Suprapubic skin (tissue), 4 donors: ENCODE measurements at places on chromosomes 7 and 10.

DNA sequence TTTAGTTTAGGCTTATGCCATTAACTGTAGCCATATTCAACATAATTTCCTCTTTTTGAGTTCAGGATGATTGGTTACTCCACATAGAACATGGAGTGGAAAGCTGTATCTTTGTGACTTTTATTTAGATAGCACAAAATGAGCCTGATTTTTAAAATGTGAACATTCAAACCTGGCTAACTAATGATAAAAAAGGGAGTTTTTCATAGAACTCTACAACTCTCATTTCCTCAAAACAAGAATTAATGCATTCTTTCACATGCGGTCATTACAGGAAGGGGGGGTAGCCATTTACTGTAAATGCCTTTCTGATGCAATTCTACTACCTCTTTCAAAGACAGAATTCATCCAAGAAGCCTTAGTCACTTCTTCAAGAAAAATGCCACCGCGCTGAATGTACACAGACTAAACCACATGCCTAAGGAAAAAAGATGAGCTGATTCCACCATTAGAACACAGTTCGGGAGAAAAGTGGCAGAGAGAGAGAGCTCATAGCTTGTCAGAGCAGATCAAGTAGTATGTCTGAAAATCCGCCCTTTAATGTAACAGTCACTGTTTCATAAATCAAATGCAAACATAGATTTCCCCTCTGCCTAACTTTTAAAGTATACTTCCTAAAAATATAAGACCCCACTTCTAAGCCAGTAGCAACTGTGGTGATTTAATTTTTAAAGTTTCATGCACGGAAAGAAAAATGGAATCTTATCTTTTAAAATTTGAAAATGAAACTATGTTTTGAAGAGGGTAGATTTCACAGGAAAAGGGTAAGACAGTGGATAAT is 226.4 kb upstream of the KLF14 start:
- DNase-seq: no peak

DNA sequence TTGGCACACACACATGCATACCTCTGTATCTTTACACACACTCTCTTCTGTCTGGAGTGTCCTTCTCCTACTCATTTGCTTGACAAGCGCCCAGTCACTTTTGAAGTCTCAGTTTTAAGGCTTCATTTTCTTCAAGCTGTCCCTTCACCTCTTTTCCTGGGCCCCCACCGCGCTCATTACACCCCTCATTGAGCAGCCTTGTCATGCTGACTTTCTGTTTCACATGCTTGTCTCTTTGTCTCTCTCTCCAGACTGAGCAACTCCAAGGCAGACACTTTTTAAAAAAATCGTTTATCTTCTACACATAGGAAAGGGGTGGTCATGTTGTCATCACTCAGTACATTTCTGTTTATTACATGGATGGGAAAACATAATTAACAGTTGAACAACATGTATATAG is 225.2 kb upstream of the FZD1 start:
- H3K4me1 ChIP-seq: no peaks in the 10 kb centered on the region
- no peak for DNase-seq
- no peaks in the 10 kb centered on the region for H3K27me3 ChIP-seq
- H3K4me3 ChIP-seq: no peak overlapping the region
- no peak overlapping the region for H3K27ac ChIP-seq

DNA sequence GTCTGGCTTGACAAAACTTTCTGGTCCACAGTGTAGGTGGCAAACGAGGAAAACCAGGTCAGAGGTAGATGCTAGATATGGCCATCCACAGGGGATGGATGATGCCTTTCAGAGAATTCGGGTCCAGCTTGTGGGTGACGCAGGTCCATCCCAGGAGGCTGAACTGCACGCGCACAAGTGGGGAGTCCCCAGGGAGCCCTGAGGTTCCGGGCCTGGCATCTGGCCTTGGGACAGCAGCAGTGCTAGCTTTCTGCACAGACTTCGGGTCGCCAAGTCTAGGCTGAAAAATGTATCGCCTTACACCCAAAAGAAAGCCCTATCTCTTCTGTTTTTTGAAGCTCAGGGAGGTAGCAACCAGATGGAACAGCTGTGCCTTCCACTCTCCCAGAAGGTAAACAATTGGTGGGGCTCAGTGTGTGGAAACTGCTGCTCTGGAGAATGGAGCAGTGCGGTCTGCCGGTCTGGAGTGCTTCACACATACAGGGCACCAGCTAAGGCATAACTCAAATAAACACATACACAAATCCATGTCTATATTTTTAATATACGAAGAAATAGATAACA is 119.3 kb upstream of the ACBD5 start:
- no peak overlapping the region for H3K27ac ChIP-seq
- H3K4me3 ChIP-seq: no peak overlapping the region
- no peaks in the 10 kb centered on the region for H3K36me3 ChIP-seq
- no peaks in the 10 kb centered on the region for H3K27me3 ChIP-seq

DNA sequence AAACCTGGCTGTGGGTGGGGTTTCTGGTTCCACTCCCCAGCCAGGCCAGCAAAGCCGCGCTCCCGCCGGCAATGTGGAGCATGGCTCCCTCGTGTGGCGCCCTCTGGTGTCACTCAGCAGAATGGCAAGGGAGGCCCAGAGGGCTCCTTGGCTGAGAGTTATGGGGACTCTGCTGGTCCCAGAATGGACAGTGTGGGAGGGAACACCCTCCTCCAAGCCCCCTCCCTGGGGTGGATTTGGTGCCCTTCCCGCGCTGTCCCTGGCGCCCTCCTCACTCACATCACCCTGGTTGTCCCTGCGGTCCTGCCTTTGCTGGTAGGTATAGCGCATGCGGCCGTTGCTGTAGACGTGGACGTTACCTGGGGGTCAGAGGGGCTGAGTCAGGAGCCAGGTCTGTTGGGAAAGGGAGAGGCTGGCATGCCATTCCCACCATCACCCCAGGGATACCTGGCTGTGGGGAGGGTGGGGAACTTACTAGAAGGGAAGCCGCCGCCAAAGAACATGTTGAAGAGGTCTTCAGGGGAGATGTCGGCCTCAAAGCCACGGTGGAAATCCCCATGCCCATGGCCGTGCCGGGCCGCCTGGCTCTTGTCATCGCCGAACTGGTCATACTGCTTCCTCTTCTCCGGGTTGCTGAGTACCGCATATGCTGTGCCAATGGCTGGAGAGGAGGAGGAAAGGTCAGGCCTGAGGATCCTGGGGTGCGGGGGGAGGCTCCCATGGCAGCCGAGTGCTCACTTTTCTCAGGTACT is 14.0 kb downstream of the DNAJB12 start:
- no peak for DNase-seq
- H3K27me3 ChIP-seq: no peaks in the 10 kb centered on the region
- no peak overlapping the region for H3K4me3 ChIP-seq
- H3K36me3 ChIP-seq: peaks cover 80% of the 10 kb centered on the region
- H3K4me1 ChIP-seq: peaks cover 29% of the 10 kb centered on the region

GRCh38 chr10:99743841-99744240 is 11.8 kb downstream of the CUTC start:
- no peak overlapping the region for H3K4me3 ChIP-seq

DNA sequence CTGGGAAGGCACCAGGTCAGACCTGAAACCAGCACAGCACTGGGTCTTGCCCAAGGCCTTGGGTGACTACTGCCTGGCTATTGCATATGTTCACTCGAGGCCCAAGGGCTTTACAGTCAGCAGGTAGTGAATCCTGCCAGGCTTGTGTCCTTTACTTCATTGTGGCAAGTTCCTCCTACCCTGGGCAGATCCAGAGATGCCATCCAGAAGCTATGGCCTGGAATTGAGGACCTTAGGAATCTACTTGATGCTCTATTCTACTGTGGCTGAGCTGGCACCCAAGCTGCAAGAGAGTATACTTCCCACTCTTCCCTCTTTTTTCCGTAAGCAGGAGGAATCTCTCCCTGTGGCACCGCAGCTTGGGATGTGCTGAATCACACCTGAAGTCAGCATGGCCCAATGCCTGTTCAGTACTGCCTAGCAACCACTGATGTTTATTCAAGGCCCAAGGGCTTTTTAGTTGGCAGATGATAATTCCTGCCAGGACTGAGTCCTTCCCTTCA is 246.7 kb upstream of the CTBP2 start:
- no peak for DNase-seq
- no peak overlapping the region for H3K27ac ChIP-seq
- no peak overlapping the region for H3K4me3 ChIP-seq

DNA sequence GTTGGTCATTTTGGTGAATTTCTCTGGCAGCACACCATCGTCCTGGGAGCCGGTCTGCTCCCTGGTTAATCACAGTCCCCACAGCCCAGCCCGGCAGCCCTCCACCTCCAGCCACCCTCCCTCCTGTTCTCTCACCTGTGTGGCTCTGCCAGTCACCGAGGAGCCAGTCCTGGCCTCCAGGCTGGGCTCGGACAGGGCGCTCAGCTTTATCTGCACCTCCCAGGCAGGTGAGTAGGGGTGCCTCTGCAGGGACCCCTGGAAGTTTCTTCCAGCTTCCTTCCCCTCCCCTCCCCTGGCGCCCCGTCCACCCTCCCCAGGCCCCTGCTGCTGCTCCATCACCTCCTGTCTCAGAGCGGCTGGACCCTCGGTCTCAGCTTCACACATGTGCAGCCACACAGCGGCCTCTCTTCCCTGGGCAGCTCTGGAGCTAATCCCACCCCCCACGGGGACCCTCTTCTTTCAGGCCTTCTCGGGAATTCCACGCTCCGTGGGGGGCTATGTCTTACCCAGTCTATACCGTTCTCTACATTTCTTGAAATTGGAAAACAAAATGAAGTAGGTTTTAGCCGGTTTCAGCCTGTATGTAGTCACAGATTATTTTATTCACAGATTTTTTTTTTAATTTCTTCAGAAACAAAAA is 213.9 kb upstream of the PPP2R2D start:
- no peaks in the 10 kb centered on the region for H3K4me1 ChIP-seq
- peaks cover 15% of the 10 kb centered on the region for H3K27me3 ChIP-seq
- no peaks in the 10 kb centered on the region for H3K36me3 ChIP-seq
- no peak overlapping the region for H3K27ac ChIP-seq
- no peak for DNase-seq

GRCh38 chr10:95464280-95464679 is 96.9 kb downstream of the SORBS1 start:
- no peaks in the 10 kb centered on the region for H3K36me3 ChIP-seq
- DNase-seq: no peak
- no peak overlapping the region for H3K27ac ChIP-seq
- peaks cover 24% of the 10 kb centered on the region for H3K4me1 ChIP-seq
- no peaks in the 10 kb centered on the region for H3K27me3 ChIP-seq
- H3K4me3 ChIP-seq: no peak overlapping the region

DNA sequence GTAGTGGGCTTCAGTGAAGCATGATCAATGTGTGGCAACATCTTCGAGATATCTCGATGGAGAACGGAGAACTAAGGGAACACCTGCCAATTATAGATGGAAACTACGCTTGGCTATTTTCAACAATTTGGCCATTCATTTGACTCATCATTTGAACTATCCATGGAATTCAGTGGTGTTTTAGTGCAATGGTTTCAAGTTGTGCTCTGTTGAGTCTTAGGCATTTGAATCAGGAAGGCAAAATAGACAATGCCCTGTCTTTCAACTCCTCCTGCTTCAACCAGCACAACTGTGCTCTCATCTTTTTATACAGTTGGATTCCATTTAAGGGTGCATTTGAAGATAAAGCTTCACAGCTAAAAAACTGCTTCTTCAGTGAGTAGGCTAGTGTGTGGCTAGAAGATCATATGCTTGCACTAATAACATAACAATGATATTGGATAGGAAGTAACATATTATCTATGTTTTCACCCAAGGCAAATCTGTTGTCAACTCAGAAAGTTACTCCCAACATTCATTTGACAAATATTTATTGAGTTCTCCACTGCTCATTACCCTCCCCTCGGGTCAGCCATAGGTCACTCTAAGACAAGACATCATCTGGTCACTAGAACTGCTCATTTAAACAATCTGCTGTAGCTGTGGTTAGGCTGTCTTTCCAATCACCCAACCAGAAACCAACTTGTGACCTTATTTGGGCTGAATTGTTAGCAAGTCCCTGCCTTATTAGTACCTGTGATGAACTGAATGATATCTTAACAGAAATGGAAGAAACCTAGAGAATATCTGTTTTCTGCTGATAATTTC is 314.1 kb upstream of the SP4 start:
- no peaks in the 10 kb centered on the region for H3K4me1 ChIP-seq
- no peak for DNase-seq
- no peak overlapping the region for H3K4me3 ChIP-seq
- H3K36me3 ChIP-seq: no peaks in the 10 kb centered on the region
- H3K27ac ChIP-seq: no peak overlapping the region
- no peaks in the 10 kb centered on the region for H3K27me3 ChIP-seq

DNA sequence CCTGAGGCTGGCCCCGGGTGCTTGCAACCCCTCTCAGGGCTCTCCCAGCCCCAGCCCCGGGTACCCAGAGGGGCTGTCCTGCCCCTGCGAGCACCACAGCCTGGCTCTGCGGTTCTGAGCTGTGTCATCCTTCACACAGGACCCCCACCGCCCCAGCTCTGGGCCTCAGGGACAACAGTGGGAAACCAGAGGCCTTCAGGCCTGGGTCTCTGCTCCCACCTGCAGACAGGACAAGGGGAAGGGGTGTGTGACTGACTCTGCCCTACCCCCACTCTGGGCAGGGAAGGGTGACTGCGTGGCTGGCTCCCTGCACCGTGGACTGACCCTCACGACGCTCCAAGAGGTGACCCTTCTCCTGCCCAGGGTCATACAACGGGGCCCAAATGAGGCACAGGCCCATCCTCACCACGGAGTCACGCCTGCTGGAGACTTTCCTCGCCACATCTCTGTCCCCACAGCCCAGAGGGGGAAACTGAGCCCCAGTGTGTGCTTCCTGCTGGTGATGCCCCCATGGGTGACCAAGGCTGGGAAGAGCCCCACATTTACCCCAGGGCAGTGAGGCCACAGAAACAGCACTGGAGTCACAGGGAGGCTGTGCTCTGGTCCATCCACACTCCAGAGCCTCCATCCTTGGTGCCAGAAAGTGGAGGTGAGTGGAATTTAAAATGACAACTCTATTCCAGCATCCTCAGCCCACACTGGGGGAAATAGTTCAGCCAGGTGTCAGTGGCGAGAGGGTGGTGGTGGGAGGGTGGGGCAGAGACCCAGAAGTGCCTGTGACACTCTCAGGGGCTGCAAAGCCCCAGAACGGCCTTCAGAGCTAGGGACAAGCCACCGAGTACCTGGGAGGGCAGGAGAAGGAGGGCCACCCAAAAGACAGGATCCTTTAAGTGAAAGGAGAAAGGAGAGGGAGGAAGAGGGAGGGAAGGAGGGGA is 13.6 kb downstream of the CAMK2B start:
- no peak overlapping the region for H3K27ac ChIP-seq
- H3K36me3 ChIP-seq: no peaks in the 10 kb centered on the region
- DNase-seq: no peak
- H3K4me1 ChIP-seq: peaks cover 17% of the 10 kb centered on the region
- peaks cover 7% of the 10 kb centered on the region for H3K27me3 ChIP-seq
- no peak overlapping the region for H3K4me3 ChIP-seq

GRCh38 chr10:69657430-69657829 is 27.4 kb downstream of the FAM241B start:
- H3K27ac ChIP-seq: no peak overlapping the region
- H3K36me3 ChIP-seq: no peaks in the 10 kb centered on the region
- H3K27me3 ChIP-seq: peaks cover 20% of the 10 kb centered on the region
- H3K4me3 ChIP-seq: no peak overlapping the region
- no peaks in the 10 kb centered on the region for H3K4me1 ChIP-seq
- no peak for DNase-seq

GRCh38 chr7:143047326-143047725 is 4.8 kb upstream of the OR6V1 start:
- no peaks in the 10 kb centered on the region for H3K36me3 ChIP-seq
- no peaks in the 10 kb centered on the region for H3K27me3 ChIP-seq
- no peak for DNase-seq
- no peak overlapping the region for H3K27ac ChIP-seq
- H3K4me3 ChIP-seq: no peak overlapping the region

- H3K36me3 ChIP-seq: no peaks in the 10 kb centered on the region
- H3K4me1 ChIP-seq: no peaks in the 10 kb centered on the region
- H3K27ac ChIP-seq: no peak overlapping the region
- no peaks in the 10 kb centered on the region for H3K27me3 ChIP-seq
- H3K4me3 ChIP-seq: no peak overlapping the region
- no peak for DNase-seq
Measured at GRCh38 chr7:124219681-124220080, 186.8 kb upstream of the TMEM229A start.
